ENCODE measurements at places on chromosomes 3 and 15.

- no peak for DNase-seq
Observed at GRCh38 chr3:168850109-168850508, 754.4 kb upstream of the GOLIM4 start.

DNA sequence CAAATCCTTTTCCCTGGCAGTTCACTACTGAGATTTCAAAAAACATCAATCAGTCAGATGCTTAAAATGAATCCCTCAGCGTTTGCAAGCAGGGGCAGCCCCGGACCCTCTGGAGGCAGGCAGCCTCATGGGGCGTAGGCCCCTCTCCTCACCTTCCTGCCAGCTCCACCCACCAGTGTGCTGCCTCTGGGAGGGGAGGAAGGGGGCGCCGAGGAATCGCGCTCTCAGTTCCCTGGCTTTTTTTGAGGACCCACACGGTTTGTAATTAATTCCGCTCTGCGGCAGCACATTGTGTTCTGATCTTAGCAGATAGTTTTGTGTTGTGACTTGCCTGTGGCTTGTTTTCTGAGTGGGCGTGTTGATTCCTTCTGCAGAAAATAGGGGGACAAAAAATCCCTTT is 159.9 kb downstream of the KLF13 start:
- DNase-seq: no peak

DNA sequence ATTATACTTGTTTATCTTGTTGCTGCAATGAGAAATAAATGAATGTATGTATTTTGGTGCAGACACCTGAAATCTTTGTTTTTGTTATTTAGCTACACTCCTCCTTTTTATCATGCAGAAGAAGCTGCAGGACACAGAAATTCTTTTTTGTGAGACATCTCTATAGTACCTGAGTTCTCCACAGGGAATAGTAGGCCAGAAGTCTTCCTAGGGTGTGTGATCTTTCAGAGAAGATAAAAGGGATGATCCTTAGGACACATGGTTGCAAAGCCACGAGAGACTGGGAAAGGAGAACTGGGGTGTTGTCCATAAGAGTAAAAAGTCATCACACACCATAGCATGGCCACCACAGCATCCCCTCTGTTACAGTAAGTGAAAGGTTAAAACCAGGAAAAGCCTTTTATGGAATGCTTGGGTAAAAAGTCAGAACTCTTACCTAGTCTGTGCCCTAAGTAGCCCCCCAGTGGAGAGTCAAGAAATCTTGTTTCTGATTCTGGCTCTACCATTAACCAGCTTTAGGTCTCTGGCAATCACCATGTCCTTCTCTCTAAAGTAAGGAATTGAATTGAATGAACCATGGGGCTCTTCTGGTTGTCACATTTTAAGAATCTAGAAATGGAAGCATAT is 31.9 kb upstream of the ADGRG7 start:
- DNase-seq: no peak

DNA sequence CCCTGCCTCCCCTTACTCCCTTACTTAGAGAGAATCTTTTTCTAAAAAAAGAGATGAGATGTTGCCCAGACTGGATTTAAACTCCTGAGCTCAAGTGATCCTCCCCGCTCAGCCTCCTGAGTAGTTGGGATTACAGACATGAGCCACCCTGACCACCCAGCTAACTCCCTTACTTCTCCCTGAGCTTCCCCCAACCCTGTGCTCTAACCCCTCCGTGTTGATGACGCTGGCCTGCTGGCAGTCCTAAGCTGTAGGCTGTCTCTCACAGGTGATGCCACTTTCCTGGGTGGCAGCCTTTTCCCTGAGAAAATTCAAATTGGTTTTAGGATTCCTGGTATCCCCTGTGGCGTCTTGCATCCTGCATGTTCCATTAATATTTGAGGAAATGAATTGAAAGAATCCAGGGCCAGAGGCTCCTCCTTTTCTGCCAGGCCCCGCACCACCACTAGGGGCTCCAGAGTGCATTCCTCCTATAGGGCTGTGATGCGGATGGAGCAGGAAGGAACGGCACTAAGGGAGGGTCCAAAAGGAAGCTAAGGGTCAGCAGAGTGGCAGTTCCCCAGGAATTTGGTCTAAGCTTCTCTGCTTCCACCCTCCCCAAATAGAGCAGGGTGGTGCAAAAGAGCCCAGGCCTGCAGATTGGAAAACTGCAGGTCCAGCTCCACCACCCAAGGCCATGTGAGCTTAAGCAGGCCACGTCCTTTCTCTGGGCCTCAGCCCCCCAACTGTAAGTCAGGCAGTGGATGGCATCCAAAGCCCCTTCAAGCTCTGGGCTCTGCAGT is 101.1 kb downstream of the DAPK2 start:
- DNase-seq: peak; percentile 46

- no peak for DNase-seq
Observed at GRCh38 chr3:129521611-129522010, 6.8 kb upstream of the RHO start.

DNA sequence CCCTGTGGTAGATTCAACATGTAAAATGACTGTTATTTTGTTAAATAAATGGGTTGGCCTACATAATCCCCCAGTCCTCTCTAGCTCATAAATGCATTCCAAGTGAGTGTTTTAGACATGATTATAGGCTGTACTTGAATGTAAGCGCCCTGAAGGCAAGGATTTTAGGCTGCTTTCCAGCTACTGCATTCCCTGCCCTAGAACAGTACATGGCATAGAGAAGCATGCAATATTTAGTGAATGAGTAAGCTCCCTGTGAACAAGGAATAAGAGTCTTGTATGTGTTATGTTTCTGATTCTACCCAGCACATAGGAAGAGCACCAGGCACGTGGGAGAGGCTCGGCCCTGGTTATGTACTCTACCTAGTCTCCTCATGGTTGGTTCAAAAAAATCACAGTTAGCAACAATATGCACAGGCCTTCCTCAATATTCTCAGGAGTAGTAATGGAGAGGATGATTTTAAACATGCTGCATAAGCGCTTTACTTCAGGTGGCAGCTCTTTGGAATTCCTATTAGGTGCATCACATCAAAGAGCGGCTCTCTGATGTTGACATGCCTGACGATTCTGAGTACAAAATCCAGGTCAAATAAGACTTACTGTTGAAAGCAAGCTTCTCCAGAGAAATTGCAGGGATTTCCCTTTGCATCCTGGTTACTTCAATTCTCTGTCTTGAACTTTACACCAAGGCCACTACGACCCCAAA is 456.6 kb downstream of the MAGI1 start:
- no peak for DNase-seq
